ENCODE measurements at places on chromosomes 2 and 18.

DNA sequence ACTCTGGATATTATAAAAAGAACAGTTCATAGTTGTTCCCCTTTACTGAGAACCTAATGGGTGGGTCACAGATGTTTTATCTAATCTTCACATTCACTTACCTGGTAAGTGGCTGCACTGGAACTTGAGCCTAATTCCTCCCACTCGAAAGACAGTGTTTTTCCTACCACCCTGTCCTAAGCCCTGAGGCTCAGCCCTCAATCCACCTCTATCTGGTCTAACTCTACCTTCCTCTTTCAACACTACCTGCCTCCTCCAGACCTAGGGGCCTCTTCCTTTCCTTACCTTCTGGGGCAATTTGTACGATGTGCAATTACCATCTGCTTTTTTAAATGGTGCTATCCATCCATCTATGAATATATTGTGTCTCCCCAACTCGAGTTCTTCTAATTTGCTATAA lies 9.7 kb upstream of the KIF3C start:
- no peak for DNase-seq

GRCh38 chr18:42024131-42024530 lies 69.1 kb downstream of the PIK3C3 start:
- DNase-seq, result no peak

GRCh38 chr2:219798430-219798829 lies 171.0 kb downstream of the SLC4A3 start:
- DNase-seq, result no peak

DNA sequence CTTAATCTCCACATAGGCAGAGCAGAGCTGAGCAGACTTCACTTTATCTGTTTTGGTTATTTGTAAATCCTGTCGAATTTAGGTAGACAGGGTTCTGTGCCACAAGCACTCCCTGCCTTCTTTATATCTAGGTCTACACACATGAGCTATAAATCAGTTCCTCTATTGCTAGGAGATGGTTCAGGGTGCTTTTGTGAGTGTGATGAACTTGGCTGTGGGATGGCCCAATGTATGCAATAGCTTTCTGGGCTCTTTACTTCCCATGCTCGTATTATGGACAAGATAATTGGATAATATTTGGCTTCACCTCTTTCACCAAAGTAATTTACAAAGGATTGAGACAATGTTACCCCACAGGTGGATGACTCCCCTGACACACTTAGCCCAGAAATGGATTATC lies 72.2 kb downstream of the PLB1 start:
- DNase-seq, result no peak

GRCh38 chr18:48806551-48807261 lies 144.1 kb downstream of the SMAD7 start:
- DNase-seq, result no peak

DNA sequence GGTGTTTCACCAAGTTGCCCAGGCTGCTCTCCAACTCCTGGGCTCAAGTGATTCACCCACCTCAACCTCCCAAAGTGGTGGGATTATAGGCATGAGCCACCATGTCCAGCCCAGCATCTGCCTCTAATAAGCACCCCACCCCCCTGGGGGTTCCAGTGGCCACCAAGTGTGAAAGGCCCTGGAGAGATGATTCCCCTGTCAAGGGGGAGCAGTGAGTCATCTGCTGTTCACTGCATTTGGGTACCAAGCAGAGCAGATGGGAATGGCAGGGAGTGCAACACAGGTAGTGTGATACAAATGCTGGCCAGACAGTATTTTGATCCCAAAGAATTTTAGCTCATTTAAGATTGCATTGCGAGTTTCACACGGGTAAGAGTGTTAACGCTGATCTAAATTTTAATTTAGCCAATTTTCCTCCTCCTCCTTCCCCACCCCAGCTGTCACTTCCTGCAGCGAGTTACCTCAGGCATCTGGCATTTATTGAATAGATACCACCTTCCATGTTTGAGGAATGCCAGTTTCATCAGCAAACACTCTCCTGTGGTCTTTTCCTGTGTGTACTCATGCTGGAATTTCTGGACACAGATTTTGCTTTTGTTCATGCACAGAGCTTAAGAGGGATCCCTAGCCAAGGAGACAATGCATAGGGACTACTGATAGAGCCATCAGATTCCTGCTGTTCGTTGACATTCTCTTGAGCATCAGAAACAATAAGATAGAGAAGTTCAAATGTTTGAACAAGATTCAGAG lies 32.4 kb upstream of the NCK2 start:
- DNase-seq, result no peak

GRCh38 chr18:28757466-28758008 lies 580.6 kb upstream of the CDH2 start:
- DNase-seq, result no peak

DNA sequence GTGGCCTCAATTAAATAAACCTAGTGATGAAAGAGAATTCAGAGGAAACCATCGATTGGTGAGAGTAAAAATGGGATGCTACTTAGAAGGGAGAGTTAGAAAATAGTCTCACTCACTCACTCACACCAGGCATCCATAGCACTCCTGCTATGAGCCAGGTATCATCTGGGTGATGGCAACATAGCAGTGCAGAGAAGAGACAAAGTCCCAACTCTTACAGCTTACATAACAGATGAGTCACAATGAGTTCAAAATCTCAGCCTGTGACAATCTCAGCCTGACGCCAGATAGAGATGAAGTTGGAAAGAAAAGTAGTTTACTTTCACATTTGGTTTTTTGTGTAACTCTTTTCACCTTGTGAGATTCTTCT lies 55.4 kb upstream of the THOC1 start:
- DNase-seq, result no peak

GRCh38 chr2:219722276-219722879 lies 94.9 kb downstream of the SLC4A3 start:
- no peak for DNase-seq

- DNase-seq, result no peak
Measured at GRCh38 chr2:203822240-203822639, 45.3 kb upstream of the CTLA4 start.

DNA sequence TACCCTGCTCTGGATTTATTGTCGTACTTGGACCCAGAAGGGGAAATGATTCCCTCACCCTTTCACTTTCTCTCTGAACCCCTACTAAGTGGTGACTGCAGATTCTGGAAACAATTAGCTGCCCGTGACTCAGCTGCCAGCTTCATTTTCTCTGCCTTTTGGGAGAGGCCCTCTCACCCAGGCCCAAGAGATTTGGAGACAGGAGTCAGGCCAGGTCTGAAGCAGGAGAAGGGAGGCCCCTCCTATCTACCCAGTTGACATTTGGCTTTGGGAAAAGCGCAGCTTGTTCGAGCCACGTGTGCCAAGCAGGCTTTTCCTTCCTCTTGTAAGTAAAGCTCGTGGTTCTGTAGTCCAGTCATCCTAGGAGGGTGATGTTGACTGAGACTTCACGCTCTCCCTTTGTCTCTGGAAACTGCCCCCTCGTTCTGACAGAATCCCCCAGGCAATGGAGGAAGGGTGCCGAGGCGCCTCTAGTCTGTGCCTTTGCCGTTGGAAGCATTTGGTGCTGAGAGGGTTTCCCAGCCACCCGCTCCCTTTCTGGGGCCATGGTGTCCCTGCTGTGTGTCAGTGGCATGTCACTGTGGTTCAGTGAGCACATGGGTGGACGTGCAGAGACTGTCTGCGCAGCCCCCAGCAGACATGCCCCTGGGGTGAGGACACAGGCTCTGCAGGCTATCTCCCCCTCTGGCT lies 8.6 kb downstream of the OXER1 start:
- no peak for DNase-seq

DNA sequence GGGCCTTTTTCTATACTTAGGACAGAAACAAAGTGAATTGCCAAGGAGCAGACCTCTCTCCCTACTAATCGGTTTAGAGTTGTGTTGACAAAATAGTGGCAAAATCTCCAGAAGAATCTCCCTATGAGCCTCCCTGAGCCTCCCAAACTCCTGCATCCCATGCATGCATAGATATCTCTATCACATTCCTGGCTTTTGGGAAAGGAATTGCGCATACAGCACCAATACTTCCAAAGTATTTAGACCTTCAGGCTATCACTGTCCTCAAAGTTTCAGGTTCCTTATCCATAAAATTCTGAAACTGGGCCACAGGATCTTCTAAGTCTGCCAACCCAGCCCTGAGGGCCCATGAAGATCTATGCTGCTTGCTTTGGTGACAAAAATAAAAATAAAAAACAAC lies 152.1 kb downstream of the SLC8A1 start:
- DNase-seq, result no peak

GRCh38 chr2:100285691-100286090 lies 36.6 kb downstream of the LONRF2 start:
- DNase-seq, result no peak

- no peak for DNase-seq
Measured at GRCh38 chr2:173462892-173463840, 108.5 kb downstream of the CDCA7 start.

GRCh38 chr2:60413814-60414168 lies 139.7 kb downstream of the BCL11A start:
- DNase-seq, result no peak

DNA sequence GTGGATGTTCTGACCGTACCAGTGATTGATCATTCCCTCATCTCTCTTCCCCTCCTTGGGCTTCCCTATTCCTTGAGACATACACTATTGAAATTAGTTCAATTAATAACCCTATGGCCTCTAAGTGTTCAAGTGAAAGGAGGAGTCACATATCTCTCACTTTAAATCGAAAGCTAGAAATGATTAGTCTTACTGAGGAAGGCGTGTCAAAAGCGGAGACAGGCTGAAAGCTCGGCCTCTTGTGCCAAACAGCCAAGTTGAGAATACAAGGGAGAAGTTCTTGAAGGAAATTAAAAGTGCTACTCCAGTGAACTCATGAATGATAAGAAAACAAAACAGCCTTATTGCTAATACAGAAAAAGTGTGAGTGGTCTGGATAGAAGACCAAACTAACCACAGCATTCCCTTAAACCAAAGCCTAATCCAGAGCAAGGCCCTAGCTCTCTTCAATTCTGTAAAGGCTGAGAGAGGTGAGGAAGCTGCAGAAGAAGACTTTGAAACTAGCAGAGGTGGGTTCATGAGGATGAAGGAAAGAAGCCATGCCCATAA lies 144.4 kb upstream of the LYPD6 start:
- no peak for DNase-seq

DNA sequence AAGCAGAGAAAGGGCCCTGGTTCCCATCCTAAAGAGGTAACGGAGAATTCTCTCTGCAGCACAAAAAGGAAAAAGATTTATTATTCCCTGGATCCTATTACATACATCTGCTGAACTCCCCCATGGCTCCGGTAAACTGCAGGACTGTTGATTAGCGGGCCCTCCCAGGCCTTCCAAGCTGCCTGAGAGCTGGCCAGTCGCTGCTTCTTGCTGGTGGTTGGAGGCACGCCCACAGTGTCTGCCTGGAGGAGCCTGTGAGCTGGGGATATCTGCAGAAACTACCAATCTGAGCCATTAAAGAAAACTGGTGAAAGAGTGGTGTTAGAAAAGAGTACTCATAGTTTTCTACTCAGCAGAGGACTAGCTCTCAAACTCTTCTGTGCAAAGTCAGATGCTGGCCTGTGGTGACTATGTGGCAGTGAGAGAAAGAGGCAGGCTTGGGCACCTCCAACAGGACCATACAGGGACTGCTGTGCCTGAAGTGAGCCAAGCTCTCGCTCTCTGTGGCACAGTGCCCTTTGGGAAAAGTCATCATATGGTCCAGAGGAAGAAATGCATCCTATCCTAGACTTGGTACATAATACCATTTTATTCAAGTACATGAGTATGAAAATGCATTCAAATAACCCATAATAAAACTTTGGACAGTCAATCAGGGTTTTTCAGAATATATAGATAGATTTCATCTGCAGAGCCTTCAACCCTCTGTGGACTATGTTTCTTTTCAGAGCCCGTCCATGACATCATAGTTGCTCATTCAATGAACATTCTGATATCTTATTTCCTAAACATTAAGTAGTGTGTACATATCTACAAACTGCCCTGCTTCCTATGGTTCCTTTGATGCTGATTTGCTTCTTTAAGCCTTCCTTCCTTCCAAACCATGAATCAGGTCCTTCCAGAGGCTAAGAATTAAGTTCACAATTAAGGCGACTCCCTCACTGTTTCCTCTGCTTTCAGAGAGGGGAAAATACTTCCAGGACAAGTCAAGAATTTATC lies 242.0 kb upstream of the LYPD1 start:
- DNase-seq, result no peak

GRCh38 chr18:49249521-49249920 lies 210.9 kb downstream of the DYM start:
- no peak for DNase-seq

DNA sequence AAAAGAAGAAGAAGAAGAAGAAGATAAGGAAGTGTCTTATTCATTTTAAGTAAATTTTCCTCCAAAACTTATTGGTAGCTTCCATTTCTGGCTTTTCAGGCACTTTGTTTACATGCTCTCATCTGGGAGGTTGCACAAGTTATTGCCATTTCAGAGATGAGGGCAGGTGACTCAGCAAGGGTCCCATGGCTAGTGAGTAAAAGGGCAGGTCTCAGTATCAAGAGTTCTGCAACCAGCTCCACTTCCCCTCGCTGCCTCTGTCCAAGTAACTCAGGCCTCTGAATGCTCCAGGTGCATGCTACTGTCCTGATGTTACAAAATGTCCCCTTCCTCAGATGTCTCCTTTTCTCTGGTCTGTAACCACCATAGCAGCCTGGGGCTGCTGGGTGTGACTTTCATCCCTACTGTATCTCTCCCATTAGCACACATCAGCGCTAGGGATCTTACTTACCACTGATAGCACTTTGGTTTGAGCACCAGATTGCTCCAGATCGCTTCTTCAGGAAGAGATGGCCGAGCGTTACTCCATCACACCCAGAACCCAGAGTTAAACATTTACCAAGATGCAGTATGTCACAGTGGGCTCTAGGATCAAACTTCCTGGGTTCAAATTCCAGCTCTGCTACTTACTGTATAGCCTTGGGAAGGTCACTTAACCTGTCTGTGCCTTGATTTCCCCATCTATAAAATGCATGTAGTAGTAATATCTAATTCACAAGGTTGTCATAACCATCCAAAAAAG lies 57.4 kb upstream of the LAPTM4A start:
- DNase-seq, result no peak

Measured in 8988T (cell line).